ENCODE measurements at places on chromosomes 2 and 18.

DNA sequence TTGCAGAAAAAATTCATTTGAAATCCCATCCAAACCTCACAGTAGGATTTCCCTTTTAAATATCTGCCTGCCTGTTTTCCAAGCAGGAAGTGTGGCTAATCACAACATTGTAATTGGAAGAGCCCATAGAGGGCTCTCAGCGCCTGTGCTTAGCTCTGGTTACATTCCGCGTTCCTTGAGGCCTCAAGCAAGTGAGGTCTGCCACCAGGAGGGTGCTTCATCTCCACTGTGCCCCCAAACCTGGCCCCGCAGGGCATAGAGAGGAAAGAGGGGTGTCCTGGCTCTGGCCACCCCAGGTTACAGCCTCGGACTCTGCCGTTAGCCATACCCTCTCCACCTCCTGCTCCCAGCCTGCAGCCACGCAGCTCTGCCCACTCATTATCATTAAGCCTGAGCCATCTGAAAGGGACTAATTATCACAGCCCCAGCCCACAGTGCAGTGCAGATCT is 214.8 kb downstream of the SP3 start:
- H3K4me1 ChIP-seq, result no peaks in the 10 kb centered on the region
- peaks cover 33% of the 10 kb centered on the region for H3K27me3 ChIP-seq
- DNase-seq, result no peak
- no peak overlapping the region for H3K4me3 ChIP-seq

GRCh38 chr2:3585261-3586109 is 9.4 kb upstream of the COLEC11 start:
- no peak overlapping the region for H3K27ac ChIP-seq
- no peaks in the 10 kb centered on the region for H3K27me3 ChIP-seq
- DNase-seq, result no peak

DNA sequence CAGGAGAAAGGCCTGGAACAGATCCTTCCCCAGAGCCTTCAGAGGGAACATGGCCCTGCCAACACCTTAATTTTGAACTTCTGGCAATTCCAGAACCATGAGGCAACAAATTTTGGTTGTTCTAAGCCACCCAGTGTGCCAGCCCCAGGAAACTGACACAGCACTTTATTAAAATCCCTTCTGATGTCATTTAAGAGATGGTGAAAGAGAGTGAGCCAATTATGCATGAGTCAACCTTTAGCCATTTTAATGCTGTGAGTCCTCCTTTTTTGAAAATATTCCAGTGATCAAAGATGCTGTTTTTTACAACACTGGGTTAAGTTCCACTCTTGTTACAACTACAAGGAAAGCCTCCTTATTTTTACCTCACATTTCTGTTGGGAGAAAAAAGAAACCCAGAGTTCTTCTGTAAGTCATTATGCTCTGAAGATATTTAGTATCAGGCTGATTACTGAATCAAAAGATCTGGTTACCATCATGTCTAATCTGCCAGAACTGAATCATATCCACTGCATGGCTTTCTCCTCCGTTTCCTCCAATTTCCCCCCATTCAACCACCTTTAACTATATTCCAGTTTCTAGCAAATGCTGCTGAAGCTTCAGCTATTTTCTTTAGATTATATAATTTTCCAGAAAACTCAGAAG is 235.4 kb downstream of the TXNL1 start:
- H3K27me3 ChIP-seq, result no peaks in the 10 kb centered on the region
- H3K4me3 ChIP-seq, result no peak overlapping the region
- H3K36me3 ChIP-seq, result no peaks in the 10 kb centered on the region
- no peak for DNase-seq
- H3K27ac ChIP-seq, result no peak overlapping the region

GRCh38 chr2:157441072-157441454 is 2.8 kb downstream of the CYTIP start:
- no peaks in the 10 kb centered on the region for H3K36me3 ChIP-seq
- H3K27ac ChIP-seq, result no peak overlapping the region
- H3K4me3 ChIP-seq, result no peak overlapping the region
- no peaks in the 10 kb centered on the region for H3K4me1 ChIP-seq
- DNase-seq, result no peak

DNA sequence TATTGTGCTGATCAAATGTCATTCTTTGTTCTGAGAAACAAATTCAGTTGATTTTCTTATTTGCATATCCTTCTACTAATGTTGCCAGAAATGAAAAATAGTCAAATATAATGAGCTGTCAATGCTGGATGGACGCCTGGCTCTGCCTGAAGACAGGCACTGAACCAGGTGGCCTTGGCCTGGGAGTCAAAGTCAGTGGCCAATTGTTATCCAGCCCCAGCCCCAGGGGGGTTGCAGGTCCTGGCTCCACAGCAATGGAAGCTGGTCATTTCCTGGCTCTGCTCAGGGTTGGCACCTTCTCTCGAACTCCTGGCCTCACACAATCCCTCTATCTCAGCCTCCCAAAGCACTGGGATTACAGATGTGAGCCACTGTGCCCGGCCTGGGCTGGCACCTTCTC is 176.8 kb upstream of the GLI2 start:
- no peaks in the 10 kb centered on the region for H3K4me1 ChIP-seq
- no peak for DNase-seq
- no peak overlapping the region for H3K27ac ChIP-seq
- H3K4me3 ChIP-seq, result no peak overlapping the region
- H3K27me3 ChIP-seq, result peaks cover 40% of the 10 kb centered on the region

DNA sequence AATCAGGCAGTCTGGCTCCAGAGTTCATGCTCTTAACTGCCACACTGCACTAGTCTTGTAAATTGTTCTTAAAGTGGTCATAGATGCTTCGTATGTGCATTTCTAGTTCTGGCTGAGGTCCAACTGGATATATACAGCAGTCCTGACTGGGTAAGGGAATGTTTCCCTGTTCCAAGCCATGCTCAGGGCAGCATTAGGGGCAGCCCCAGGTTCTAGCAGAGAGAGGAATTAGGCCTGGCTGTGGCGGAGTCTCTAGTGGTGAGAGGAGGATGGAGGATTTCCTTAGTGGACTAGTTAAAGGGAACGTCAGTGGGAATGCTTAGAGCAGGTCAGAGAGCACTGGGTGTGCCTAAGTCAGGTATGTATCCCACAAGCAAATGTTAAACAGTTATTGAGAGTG is 28.0 kb downstream of the UBE2E3 start:
- no peaks in the 10 kb centered on the region for H3K27me3 ChIP-seq
- no peak for DNase-seq
- H3K4me1 ChIP-seq, result peaks cover 10% of the 10 kb centered on the region
- no peak overlapping the region for H3K4me3 ChIP-seq

DNA sequence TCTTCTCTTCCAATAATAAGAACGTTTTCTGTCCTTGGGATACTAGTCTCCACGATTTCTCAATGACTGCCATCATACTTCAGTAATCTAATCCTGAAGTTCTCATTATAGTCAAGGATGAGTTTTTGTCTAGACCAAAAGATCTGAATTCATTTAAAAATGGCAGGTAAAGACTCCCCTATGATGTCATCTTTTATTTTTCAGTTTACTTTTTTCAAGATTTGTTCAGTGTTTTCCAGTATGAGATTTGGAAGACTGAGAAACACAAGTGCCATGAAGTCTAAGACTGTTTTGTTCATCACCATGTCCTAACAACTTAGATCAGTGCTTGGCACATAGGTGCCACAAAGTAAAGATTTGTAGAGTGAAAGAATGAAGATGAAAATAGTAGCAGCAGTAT is 35.8 kb upstream of the PPP4R3B start:
- peaks cover 70% of the 10 kb centered on the region for H3K36me3 ChIP-seq
- H3K27ac ChIP-seq, result no peak overlapping the region
- no peak overlapping the region for H3K4me3 ChIP-seq
- H3K27me3 ChIP-seq, result no peaks in the 10 kb centered on the region
- no peaks in the 10 kb centered on the region for H3K4me1 ChIP-seq

- peaks cover 61% of the 10 kb centered on the region for H3K27me3 ChIP-seq
- H3K4me3 ChIP-seq, result no peak overlapping the region
- H3K4me1 ChIP-seq, result no peaks in the 10 kb centered on the region
- DNase-seq, result no peak
- no peaks in the 10 kb centered on the region for H3K36me3 ChIP-seq
- H3K27ac ChIP-seq, result no peak overlapping the region
These were observed 72.7 kb upstream of the MGAT4A start for GRCh38 chr2:98803405-98804264.

- DNase-seq, result no peak
- no peaks in the 10 kb centered on the region for H3K36me3 ChIP-seq
- H3K27me3 ChIP-seq, result no peaks in the 10 kb centered on the region
- H3K27ac ChIP-seq, result no peak overlapping the region
- H3K4me3 ChIP-seq, result no peak overlapping the region
These were observed 2.4 kb downstream of the SCG2 start for GRCh38 chr2:223599640-223600380.

DNA sequence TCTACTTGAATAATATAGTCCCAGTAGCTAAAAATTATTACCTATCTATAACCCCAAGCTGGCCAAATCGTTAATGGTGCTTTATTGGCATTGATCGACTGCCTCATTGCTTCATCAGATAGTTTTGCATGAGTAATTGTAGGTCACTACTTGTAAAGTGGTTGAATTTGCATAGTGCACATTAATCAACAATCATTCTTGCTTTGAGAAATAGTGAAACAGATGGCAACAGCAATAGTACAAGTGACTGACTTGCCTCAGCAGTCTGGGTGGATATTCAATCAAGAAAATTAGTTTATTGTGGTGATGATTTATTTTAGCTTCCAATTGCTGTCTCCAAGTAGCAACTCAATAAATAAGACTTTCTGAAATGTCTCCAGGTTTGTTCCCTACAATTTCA is 117.8 kb upstream of the NRXN1 start:
- no peak overlapping the region for H3K27ac ChIP-seq
- H3K27me3 ChIP-seq, result no peaks in the 10 kb centered on the region
- H3K36me3 ChIP-seq, result no peaks in the 10 kb centered on the region
- H3K4me1 ChIP-seq, result no peaks in the 10 kb centered on the region

- no peak overlapping the region for H3K27ac ChIP-seq
- no peaks in the 10 kb centered on the region for H3K36me3 ChIP-seq
- peak; percentile 30 for DNase-seq
- no peaks in the 10 kb centered on the region for H3K27me3 ChIP-seq
- H3K4me3 ChIP-seq, result no peak overlapping the region
These were observed 529.8 kb upstream of the VRK2 start for GRCh38 chr2:57516698-57517340.

- H3K27ac ChIP-seq, result no peak overlapping the region
- H3K4me1 ChIP-seq, result peaks cover 17% of the 10 kb centered on the region
- H3K36me3 ChIP-seq, result no peaks in the 10 kb centered on the region
- H3K4me3 ChIP-seq, result no peak overlapping the region
- no peaks in the 10 kb centered on the region for H3K27me3 ChIP-seq
These were observed 34.8 kb downstream of the LBH start for GRCh38 chr2:30266051-30266621.

GRCh38 chr2:23513872-23514793 is 129.2 kb downstream of the KLHL29 start:
- H3K4me1 ChIP-seq, result no peaks in the 10 kb centered on the region
- H3K27me3 ChIP-seq, result peaks cover 18% of the 10 kb centered on the region
- H3K4me3 ChIP-seq, result no peak overlapping the region

GRCh38 chr18:49901862-49902340 is 88.6 kb upstream of the ACAA2 start:
- H3K27ac ChIP-seq, result no peak overlapping the region
- no peaks in the 10 kb centered on the region for H3K27me3 ChIP-seq
- no peaks in the 10 kb centered on the region for H3K4me1 ChIP-seq
- no peak for DNase-seq

DNA sequence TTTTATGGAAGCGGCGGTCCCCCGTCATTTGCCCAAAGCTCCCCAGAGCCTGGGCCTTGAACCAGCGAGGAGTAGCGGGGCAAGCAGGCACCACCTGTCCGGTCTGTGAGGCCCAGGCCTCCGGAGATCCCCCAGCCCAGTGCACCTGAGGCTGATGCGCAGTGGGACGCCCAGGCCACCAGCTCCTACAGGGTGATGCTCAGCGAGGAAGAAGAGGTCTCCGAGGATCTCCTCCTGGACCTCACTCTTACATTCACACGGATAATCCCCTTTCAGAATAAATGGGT is 220.2 kb downstream of the NDUFA10 start:
- H3K4me3 ChIP-seq, result no peak overlapping the region
- H3K36me3 ChIP-seq, result no peaks in the 10 kb centered on the region
- H3K4me1 ChIP-seq, result no peaks in the 10 kb centered on the region
- no peak for DNase-seq
- peaks cover 59% of the 10 kb centered on the region for H3K27me3 ChIP-seq

DNA sequence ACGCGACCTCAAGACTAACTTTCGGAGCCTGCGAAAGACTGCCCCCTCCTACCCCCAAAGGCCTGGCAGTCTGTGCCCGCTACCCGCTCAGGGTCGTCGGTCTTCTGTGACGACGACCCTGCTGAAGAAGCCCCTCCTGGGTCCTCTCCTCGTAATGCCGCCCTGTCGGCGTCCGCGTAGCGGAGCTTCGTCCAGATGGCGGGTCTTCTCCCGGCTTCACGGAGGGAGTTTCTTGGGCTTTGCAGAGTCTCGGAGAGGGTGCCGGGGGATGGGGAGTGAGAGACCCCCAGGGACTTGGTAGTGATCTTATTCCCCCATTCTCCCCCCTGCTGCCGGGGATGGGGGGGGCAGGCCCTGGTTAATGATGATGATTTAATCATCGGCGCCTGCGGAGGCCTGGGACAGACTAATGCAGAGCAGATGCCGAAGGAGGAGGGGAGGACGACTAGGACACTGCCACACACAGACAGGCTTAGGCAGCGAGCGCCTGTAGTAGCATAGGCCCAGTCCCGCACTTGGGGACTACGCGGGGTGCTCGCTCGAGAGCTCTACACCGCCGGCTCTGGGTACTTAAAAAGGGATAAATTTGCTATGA is 528 bp upstream of the PCGF1 start:
- H3K36me3 ChIP-seq, result peaks cover 13% of the 10 kb centered on the region
- H3K4me1 ChIP-seq, result peaks cover 51% of the 10 kb centered on the region
- H3K27me3 ChIP-seq, result no peaks in the 10 kb centered on the region
- peak overlapping the region; percentile 78 for H3K4me3 ChIP-seq
- peak; percentile 47 for DNase-seq

DNA sequence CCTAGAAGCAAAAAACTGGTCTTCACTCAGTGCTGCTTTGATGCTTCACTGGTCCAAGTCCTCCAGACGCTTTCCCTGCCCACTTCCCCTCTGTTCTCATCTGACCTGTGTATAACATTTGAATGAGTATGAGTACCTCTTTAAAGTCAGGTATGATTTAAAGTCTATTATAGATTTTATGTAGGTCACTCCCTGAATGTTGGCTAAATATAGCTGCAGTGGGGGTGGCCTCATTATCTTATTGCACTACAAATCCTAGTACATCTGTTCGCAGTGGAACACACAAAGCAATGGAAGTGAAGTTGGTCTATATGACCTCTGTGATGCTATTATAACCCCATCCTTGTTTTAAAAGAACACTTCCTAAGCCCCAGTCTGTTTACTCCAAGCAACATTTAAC is 33.2 kb downstream of the ARHGEF33 start:
- H3K27ac ChIP-seq, result no peak overlapping the region
- DNase-seq, result no peak
- no peaks in the 10 kb centered on the region for H3K36me3 ChIP-seq
- H3K4me3 ChIP-seq, result no peak overlapping the region
